GM19239 (cell line): ENCODE measurements at places on chromosomes 16 and 17.
A peak's percentile ranks its signal among the peaks of the same experiment; 100 is the strongest.

GRCh38 chr17:49575679-49576087 lies at the start of gene NXPH3:
Gene NXPH3, plus strand, starts transcription at chr17:49575871. Its CDS starts 349 bp downstream, at chr17:49576220.
- DNase-seq: peak; percentile 62

GRCh38 chr17:29677221-29677791 lies 54.6 kb upstream of the CORO6 start:
- no peak for DNase-seq

GRCh38 chr17:61139219-61139618 lies 260.4 kb upstream of the TBX2 start:
- DNase-seq: peak; percentile 67

DNA sequence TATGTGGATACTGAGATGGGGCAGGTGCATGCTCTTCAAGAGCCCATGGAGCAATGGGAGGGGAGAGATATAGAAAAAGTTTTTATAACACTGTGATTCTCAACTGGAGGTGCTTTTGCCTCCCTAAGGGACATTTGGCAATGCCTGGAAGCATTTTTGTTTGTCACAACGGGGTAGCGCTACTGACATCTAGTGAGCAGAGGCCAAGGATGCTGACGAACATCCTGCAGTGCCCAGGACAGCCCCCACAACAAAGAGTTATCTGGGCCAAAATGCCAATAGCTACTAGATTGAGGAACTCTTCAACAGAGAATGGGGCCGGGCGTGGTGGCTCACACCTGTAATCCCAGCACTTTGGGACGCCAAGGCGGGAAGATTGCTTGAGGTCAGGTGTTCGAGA lies 67.2 kb upstream of the CLEC3A start:
- no peak for DNase-seq

- DNase-seq: no peak
Observed at GRCh38 chr16:5951486-5951885, 853.9 kb upstream of the EEF2KMT start.

DNA sequence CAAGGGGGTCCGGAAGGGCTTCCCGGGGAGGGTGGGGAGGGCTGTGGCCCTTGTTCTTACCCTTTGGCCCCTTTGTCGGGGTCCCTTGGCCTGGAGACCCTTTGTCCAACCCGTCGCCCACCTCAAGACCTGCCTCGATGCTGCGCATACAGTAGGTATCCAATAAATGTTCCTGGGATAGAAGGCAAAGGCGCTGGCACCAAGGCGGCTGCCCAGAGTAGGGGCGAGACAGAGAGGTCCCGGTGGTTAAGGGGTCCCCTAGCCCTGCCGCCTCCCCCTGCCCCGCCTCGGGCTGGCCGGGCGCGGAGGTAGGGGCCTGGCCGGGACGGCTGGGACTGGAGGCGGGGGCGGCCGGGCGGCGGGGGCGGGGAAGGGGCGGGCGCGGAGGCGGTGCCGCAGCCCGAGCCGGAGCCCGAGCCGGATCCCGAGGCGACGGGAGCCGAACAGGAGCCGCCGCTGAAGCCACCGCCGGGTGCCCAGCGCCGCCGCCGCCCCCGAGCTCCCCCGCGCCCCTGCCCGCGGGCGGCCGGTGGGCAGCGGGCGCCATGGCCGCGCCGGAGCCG lies at the start of gene NHERF2:
NHERF2 (plus strand) TSS at position 442 of the 563 bp plus-strand sequence; CDS start at position 546, 104 bp downstream.
- no peak for DNase-seq

- DNase-seq: no peak
Observed at GRCh38 chr16:21084631-21085225, 65.9 kb downstream of the DNAH3 start.
